ENCODE measurements at places on chromosomes 4 and X.

GRCh38 chrX:65772842-65773241 lies 105.4 kb downstream of the MSN start:
- DNase-seq: no peak

DNA sequence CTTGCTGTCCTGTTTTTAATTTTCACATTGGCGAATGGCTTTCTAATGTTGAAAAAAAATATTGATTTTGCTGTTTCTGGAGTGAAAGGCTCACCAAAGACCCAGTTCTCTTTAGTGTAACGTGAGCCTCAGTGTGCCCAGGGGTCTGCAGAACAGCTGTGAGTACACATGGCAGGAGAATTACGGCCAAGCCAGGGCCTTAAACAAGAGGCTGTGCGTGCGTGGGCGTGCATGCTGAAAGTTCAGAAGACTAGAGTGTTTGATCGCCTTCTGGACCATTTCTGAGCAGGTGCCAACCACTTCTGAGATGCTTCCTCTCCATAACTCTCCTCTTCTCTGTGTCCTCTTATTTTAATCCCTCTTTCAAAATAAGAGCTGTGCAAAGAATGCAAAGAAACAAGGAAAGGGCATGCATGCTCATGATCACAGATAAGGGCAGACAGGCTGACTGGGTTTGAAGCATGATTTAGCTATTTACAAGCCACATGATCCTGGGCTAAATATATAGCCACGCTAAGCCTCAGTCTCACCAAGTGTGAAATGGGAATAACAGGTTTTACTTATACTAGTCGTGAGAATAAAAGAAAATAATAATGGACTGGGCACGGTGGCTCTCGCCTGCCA lies 9.9 kb downstream of the PHEX start:
- DNase-seq: no peak

DNA sequence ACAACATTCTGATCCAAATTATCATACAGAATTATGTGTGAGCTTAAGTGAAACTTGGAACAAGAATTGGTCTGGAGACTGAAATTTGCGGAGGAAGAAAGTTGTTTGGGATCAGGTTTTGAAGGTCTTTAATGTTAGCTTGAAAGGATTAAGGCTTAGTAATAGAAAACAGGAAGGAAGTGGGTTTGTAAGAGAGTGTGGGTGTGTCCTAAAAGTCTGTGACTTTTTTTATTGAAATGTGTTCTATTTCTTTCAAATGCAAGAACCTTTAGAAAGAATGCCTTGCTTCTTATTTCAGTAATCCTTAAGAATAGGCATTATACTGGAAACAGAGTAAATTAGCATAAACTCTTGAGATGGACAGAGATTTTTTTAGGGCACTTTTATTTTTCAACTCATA lies 198.0 kb downstream of the GALNTL6 start:
- no peak for DNase-seq

DNA sequence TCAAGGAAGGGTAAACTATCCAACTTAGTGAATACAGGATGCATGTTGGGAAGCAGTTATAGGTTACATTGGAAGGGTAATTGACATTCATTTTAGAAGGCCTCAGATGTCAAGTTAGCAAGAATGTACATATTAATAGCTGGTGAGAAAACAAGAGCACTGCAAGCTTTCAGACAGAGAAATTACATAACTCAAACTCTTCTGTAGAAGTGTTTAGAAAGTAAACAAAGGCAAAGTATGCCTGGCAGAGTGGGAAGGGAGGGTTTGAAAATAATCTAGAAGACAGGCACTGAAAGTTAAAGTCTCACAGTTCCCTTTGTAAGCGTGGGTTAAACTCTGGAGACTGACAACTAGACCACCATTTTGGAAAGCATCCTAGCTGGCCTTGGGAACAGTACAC lies 406.2 kb downstream of the ANKRD50 start:
- no peak for DNase-seq

- DNase-seq: no peak
Measured at GRCh38 chr4:84681486-84682274, 98.8 kb downstream of the CDS1 start.

DNA sequence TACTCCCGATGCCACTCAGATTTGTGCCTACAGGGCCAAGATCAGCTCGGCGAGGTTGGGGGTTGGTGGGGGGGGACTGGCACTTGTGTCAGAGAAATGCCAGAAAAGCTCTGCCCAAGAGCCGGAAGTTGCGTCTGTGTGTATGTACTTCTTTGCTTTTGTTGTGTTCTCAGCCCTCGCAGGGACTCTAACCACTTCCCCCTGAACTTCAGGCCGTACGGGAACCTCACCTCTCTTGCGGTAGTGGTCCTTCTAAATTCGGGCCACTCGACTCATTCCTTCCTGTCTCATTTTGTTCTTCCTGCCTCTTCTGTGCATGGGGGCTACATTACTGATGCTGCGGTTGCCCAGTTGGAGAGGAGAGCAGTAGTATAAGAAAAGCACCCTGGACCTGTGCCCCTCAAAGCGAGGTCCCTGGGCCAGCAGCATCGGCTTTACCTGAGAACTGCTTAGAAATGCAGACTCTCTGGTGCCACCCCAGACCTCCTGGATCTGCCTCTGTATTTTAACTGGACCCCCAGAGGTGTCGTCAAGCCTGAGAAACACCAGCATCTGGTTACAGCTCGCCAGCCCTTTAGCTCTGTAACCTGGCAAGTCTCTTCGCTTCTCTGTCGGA lies 146.3 kb upstream of the RPS6KA3 start:
- no peak for DNase-seq

- no peak for DNase-seq
Measured at GRCh38 chrX:48531358-48531959, 8.1 kb upstream of the TBC1D25 start.

DNA sequence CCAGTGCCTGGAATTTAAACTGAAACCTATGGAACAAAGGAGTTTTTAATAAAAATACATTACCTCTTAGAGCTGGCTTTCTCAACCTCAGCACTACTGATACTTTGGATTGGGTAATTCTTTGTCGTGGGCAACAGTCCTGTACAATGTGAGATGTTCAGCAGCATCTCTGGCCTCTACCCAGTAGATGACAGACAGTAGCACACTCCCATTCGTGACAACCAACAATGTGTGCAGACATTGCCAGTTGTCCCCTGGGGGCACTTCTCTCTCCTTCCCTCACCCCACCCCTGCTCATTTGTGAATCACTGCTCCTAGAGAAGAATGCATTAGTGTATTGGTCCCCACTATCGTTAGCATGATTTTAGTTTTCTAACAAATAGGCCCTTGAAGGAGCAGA lies 16.2 kb downstream of the GPAT3 start:
- DNase-seq: no peak

GRCh38 chr4:38860788-38861424 lies 4.3 kb upstream of the TLR6 start:
- DNase-seq: peak; percentile 71

GRCh38 chr4:184953971-184954370 lies 64.3 kb upstream of the HELT start:
- DNase-seq: no peak

- DNase-seq: no peak
Measured at GRCh38 chr4:128323401-128323800, 35.8 kb upstream of the PGRMC2 start.

- DNase-seq: no peak
Measured at GRCh38 chrX:68439341-68439740, 6.0 kb upstream of the OPHN1 start.

GRCh38 chr4:101174679-101175345 lies 172.5 kb downstream of the PPP3CA start:
- DNase-seq: no peak

DNA sequence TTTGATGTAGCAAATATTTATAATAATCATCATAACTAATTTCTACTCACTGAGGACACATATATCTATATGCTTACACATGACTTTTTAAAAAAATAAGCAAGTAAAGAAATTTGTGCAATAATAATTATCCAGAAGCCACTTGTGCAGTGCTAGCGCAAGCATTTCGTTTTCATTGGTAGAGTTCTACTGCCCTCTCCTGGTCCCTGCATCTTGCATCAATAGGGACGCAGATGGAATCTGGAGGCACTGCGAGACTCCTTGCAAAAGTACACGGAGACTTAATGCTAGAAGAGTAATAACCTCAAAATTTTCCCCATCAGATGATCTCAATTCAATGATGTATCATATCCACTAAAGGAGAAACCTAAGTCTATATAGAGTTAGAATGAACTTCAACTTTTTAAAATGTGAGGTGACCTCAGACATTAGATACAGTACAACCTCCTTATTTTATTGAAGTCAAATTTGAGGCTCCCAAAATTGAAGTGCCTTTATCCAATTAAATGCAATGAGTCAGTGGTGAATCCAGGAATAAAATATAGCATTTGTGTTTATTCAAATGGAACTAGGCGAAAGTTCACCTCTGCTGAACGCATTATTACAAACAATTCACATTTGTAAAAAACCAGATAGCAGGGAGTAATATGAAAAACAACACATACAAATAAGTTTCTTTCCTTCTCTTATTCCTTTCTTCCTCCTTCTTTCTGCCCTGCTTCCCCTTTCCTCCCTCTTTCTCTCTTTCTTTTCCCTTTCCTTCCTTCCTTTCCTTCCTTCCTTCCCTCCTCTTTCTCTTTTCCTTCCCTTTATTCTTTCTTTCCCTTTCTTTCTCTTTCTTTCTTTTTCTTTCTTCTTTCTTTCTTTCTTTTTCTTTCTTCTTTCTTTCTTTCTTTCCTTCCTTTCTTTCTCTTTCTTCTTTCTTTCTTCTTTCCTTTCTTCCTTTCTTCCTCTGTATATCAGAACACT lies 450.0 kb downstream of the ANKRD50 start:
- DNase-seq: peak; percentile 33

DNA sequence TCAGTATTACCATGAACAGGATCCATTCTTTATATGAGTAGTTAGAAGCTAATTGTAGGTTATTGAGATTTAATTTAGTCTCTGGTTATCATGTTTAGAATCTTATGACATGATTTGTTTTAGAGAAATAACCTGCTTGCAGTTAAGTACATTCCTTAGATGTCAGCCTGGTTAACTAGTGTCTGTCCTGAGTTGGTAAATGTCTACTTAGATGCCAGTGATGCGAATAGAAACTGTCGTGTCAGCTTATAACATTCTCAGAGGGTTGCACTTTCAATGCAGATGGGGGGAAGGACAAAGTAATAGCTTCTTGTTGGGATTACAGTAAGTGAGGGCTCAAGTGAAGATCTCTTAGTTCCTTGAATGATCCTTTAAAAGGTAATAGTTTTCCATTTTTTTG lies 227.8 kb upstream of the SPRY1 start:
- no peak for DNase-seq

- DNase-seq: no peak
Measured at GRCh38 chr4:5635826-5636195, 72.5 kb downstream of the EVC2 start.

- no peak for DNase-seq
Measured at GRCh38 chr4:910366-911091, 21.6 kb downstream of the GAK start.

DNA sequence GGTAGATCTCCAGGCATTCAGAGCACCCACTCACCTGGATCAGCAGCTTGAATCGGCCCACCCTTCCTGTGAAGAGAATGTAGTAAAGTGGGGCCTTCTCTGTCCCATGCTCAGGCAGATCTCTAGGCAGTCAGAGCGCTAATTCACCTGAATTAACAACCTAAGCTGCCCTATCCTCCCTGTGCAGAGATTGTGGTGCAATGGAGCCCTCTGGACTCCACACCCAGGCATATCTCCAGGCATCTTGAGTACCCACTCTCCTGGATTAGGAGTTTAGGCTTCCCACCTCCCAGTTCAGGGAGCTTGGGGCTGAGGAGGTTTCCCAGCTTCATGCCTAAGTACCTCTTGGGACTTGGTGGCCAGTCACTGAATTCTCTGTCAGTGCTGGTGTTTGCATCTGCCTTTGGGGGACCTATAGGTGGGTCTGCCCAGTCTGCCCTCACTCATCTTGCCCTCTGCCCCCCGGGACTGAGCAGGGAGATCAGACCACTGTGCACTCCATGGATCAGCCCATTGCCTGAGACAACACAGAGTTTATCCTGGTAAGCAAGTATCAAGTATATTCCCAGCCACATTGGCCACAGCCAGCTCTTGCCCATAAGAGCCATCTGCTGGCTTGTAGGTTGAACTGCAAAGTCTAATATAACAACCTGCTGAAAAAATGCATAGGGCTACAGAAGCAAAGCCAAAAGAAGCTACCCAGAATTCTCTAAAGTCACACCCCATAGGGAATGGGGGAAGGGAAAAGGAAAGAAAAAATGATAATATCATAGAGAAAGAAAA lies 372.9 kb downstream of the KLHL13 start:
- DNase-seq: no peak

- no peak for DNase-seq
Measured at GRCh38 chr4:165369522-165369921, 9.3 kb upstream of the CPE start.

GRCh38 chr4:101415962-101416361 lies 68.6 kb upstream of the PPP3CA start:
- DNase-seq: no peak

- DNase-seq: no peak
Measured at GRCh38 chrX:101117701-101118100, 19.7 kb downstream of the CENPI start.

DNA sequence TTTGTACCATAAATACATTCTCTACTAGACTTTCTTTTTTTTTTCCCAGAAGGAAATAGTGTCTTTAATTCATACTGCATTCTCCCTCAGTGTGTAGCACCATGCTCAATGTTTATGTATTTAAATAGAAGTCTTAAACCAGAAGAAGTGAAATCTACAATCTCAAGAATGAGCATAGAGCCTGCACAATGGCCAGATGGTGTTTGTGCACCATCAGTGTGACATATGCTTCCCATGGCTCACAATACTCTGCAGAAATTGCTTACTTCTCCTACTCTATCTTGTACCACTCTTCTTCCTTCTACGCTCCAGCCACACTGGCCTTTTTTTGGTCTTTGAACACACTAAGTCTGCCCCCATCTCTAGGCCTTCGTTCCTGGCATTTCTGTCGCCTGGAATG lies 2.6 kb upstream of the DOCK11 start:
- DNase-seq: no peak

DNA sequence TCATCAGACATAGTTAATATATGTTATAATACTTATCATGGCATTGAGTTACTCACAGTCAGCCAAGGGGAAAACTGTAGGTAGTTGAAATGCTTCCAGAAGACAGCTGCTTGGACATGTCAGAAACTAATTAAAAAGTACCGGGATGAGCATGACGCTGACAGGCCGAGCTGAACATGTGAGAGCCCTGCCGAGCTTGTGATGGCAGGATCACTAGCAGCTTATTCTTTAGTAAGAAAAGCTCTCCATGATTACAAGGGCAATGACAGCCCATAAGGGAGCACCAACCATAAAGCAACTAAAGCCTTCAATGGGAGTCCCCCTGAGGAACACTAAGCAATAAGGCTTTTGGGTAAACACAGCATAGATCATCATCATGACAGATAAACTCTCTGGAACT lies 435.6 kb downstream of the TLL1 start:
- DNase-seq: no peak

GRCh38 chr4:183797445-183798300 lies 107.4 kb upstream of the STOX2 start:
- DNase-seq: peak; percentile 46

All from GM13976 (cell line).